Sciatic nerve (tissue), 2 donors: ENCODE measurements at places on chromosomes 1 and 21. TPM values are rescaled to one million over a fixed set of nuclear protein-coding genes. Genes with fewer than 3 reads are reported as not detected.

Gene MYOM3
- total RNA-seq = 0.62 TPM

Gene LPAR3
- total RNA-seq = 0.36 TPM

Gene ZC3H12A
- 5.8 TPM for total RNA-seq

GRCh38 chr1:164672588-164672987 lies 113.6 kb downstream of the PBX1 start:
- DNase-seq = no peak

- DNase-seq = no peak
Measured at GRCh38 chr1:85278853-85279314, 2.5 kb upstream of the BCL10 start.

DNA sequence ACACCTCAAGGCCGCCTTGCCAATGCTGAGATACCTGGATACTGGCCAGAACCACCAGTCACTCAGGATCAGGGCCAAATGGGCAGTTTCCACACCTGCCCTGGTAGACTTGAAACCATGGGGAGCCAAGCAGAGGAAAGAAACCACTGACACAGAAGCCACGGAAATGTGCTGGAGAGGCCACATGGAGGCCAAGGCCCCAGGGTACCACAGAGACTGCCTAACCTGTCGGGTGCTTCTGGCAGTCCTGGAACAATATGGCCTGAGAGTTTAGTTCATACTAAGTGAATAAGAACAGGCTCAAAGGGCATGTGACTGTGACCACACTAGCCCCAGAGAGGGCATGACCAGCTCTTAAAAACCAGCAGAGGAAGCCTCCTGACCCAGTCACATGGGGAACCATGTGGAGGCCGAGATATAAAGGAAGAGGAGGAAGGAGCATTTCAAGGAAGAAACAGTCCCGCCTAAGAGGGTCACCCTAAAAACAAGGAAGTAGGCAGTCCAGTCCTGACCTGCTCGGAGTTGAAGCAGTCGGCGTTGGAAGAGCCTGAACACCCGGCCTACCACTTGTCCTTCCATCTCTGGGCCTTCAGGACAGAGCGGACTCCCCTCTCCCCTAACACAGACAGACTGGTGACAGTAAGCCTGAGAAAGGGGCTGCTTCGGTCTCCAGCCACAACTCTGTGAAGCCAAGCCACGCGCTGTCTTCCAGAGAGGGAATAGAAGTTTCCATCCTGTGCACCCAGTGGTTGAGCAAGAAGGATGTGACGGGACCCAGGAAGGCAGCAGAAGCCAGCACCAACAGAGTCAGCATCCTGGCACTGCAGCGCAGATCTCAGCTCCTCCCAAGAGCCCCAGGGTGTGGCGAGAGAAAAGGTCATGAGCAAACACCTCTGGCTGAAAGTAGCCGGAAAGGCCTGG lies at the start of gene DENND2D:
Gene DENND2D (minus strand): TSS at position 766 of the 921 bp plus-strand sequence. CDS start 187 bp downstream, at position 579.
- DNase-seq = peak; percentile 71
